ENCODE measurements at places on chromosomes 3 and 15. TPM values are rescaled to one million over a fixed set of nuclear protein-coding genes. Genes with fewer than 3 reads are reported as not detected.

DNA sequence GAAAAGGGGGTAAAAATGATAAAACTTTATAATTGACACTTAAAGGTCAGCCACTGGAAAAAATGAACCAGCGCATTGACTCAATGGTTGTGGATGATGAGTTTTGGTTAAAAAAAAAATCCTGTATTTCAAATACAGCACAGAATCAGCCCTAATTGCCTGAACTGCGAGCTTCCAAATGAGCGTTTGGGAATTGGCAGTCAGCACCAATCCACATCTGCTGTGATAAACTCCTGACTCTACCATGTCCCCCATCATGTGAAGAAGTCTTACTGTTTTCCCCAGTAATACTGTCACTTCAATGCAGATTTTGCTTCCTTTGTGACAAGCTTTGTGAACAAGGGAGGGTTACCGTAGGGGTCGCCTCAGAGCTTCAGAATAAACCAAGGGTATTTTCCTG lies 235.4 kb downstream of the EBLN2 start:
- no peak for DNase-seq

ITIH1 gene
- not detected for polyA plus RNA-seq

PPM1L gene
- polyA plus RNA-seq: 1.3 TPM

DNA sequence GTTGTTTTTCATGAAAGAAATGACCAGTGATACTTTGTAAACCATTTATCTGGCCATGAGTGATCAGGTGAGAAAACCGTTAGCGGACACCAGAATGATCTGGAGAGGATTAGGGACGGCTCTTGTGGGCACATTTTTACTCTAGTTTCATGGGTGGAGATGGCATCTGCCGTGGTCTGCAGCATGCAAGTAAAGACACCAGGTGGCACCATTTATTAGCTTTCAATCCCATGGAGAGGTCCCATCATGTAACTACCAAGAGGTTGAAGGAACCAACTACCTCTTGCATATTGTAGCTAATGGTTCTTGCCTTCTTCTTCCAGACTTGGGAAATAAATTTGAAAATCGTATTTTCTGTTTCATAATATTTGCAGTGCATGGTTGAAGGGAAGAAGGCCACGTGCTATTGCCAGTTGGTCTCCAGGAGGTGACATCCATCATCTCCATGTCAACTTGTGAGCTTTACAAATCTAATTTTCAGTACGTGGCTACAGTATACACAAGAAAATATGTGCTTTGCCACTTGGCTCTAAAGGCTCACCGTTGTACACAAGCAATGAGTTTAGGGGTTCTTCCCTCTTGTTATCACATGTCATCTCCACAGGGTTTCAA lies 1.5 kb upstream of the MAPKBP1 start:
- DNase-seq: peak; percentile 63

BCL2A1 gene
- 29.5 TPM for polyA plus RNA-seq

GRCh38 chr3:164049847-164050246 lies 1028.4 kb downstream of the SI start:
- DNase-seq: no peak

ST8SIA2 gene
- not detected for polyA plus RNA-seq

DNA sequence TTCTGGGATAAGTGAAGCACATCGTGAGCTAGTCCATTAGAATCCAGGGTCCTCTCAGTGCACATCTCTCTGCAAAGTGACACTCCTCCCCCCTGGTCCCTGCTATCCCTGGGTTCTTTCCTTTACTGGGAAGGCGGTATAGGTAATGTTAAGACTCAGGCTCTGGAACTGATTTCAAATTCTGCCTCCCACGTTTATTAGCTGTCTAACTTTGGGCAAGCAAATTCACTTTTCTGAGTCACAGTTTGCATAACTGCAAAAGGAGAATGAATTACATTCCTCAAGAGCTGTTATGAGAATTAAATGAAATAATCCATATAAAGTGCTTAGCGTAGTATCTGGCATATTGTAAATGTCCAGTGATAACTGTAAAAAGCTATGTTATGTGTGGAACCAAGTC lies 168.1 kb upstream of the LRRN1 start:
- no peak for DNase-seq

FAM227B gene
- polyA plus RNA-seq: 20.4 TPM

NXPE3 gene
- 37.4 TPM for polyA plus RNA-seq

- DNase-seq: no peak
These were observed 259.7 kb upstream of the TPM1 start for GRCh38 chr15:62782896-62783295.

GRCh38 chr15:48419896-48420295 lies 88.7 kb downstream of the DUT start:
- no peak for DNase-seq
